ENCODE measurements at places on chromosomes 1 and 21. TPM values are rescaled to one million over a fixed set of nuclear protein-coding genes. Genes with fewer than 3 reads are reported as not detected.

Gene SLAMF1
- total RNA-seq = not detected

Gene PCSK9
- 44.8 TPM for total RNA-seq

Gene RAB25
- total RNA-seq = not detected

Gene F13B
- not detected for total RNA-seq

Gene HORMAD1
- total RNA-seq = not detected

Gene SPRR4
- total RNA-seq = not detected

Gene RIPK4
- total RNA-seq = 0.18 TPM

Gene KRTAP19-3
- total RNA-seq = not detected
